ENCODE measurements at places on chromosomes 6 and 20. TPM values are rescaled to one million over a fixed set of nuclear protein-coding genes. Genes with fewer than 3 reads are reported as not detected.

CFAP206 gene
- not detected for total RNA-seq

COL11A2 gene
- total RNA-seq = 2.5 TPM

GRCh38 chr6:31041372-31041974 lies 31.2 kb downstream of the MUC22 start:
- H3K27me3 ChIP-seq = no peaks in the 10 kb centered on the region
- no peaks in the 10 kb centered on the region for H3K36me3 ChIP-seq
- H3K27ac ChIP-seq = no peak overlapping the region
- no peak overlapping the region for H3K4me3 ChIP-seq
- H3K4me1 ChIP-seq = no peaks in the 10 kb centered on the region
- no peak for DNase-seq

- no peak for DNase-seq
- H3K27ac ChIP-seq = no peak overlapping the region
- H3K4me3 ChIP-seq = no peak overlapping the region
- no peaks in the 10 kb centered on the region for H3K36me3 ChIP-seq
- H3K27me3 ChIP-seq = no peaks in the 10 kb centered on the region
Measured at GRCh38 chr6:37689381-37689780, 8.3 kb downstream of the MDGA1 start.

- H3K4me1 ChIP-seq = no peaks in the 10 kb centered on the region
- H3K27me3 ChIP-seq = no peaks in the 10 kb centered on the region
- DNase-seq = no peak
- no peaks in the 10 kb centered on the region for H3K36me3 ChIP-seq
- H3K4me3 ChIP-seq = no peak overlapping the region
- H3K27ac ChIP-seq = no peak overlapping the region
Measured at GRCh38 chr20:14422892-14423291, 85.5 kb upstream of the FLRT3 start.

TDRD6 gene
- 0.28 TPM for total RNA-seq

DNA sequence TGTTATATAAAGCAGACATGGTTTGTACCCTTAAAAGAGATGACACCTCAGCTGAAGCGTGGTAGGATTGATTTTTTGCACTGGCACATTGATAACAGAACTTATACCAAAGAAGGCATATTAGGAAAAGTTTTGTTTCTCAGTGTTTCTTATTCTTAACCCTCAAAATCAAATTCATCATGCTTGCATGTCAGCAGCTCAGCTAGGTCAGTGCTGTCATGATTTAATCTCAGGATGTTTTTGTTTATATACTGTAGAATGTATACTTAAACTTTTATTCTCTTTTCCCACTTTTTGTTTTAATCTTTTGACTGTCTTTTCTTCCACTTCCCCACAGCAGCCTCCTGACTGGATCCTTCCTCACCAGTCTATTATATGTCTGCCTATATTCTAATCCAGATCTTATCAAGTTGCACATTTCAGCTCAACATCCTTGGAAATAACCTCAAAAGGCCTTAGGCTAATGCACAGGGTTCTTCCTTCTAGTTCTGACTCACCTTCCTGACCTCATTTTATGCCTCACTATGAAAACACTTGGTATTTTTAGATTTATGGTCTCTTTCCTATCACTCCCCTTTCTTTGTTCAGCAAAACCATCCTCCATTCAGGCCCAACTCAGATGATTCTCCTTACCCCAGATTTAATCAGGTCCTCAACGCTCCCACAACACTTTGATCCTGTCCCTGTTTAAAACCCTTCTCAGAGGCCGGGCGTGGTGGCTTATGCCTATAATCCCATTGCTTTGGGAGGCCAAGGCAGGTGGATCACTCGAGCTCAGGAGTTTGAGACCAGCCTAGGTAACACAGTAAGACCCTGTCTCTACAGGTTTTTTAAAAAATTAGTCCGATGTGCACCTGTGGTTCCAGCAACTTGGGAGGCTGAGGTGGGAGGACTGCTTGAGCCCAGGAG lies 7.2 kb downstream of the HEBP2 start:
- H3K27me3 ChIP-seq = no peaks in the 10 kb centered on the region
- no peak overlapping the region for H3K4me3 ChIP-seq
- no peak for DNase-seq

DNA sequence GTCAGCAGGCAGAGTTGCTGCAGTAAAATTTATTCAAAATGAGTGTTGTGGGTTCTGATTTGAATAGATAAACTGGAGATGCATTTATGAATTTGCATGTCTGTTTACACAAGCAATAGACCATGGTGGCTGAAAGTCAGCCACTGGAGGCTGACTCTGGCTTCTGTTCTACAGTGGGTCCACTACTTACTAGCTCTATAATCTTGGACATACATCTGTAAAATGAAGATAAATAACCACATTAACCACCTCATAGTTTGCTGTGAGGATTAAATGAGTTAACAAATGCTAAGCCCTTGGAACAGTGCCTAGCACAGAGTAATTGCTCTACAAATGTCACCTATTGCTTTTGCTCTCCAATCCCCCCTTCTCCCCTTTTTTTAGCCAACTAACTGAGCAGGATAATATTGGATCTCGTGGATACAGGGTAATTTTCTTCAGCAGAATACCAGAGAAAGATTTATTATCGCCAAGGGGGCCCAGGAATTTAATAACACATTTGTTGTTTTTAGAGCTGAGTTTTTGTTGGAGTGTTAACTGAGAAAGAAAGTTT lies 1.4 kb upstream of the PM20D2 start:
- H3K27ac ChIP-seq = no peak overlapping the region
- H3K4me1 ChIP-seq = no peaks in the 10 kb centered on the region
- no peaks in the 10 kb centered on the region for H3K27me3 ChIP-seq

- no peaks in the 10 kb centered on the region for H3K36me3 ChIP-seq
- H3K4me3 ChIP-seq = no peak overlapping the region
- no peak overlapping the region for H3K27ac ChIP-seq
Measured at GRCh38 chr6:129360682-129360955, 349.4 kb downstream of the ARHGAP18 start.

- DNase-seq = no peak
- peaks cover 27% of the 10 kb centered on the region for H3K4me1 ChIP-seq
- peak overlapping the region; percentile 99 for H3K27ac ChIP-seq
- peak overlapping the region; percentile 99 for H3K4me3 ChIP-seq
- no peaks in the 10 kb centered on the region for H3K36me3 ChIP-seq
Measured at GRCh38 chr20:63519668-63520503, 679 bp upstream of the PPDPF start.

BTNL2 gene
- not detected for total RNA-seq

- no peak for DNase-seq
- no peak overlapping the region for H3K27ac ChIP-seq
- H3K4me3 ChIP-seq = no peak overlapping the region
- no peaks in the 10 kb centered on the region for H3K36me3 ChIP-seq
- H3K27me3 ChIP-seq = no peaks in the 10 kb centered on the region
- H3K4me1 ChIP-seq = no peaks in the 10 kb centered on the region
Measured at GRCh38 chr6:153705429-153705828, 333.6 kb upstream of the OPRM1 start.

DNA sequence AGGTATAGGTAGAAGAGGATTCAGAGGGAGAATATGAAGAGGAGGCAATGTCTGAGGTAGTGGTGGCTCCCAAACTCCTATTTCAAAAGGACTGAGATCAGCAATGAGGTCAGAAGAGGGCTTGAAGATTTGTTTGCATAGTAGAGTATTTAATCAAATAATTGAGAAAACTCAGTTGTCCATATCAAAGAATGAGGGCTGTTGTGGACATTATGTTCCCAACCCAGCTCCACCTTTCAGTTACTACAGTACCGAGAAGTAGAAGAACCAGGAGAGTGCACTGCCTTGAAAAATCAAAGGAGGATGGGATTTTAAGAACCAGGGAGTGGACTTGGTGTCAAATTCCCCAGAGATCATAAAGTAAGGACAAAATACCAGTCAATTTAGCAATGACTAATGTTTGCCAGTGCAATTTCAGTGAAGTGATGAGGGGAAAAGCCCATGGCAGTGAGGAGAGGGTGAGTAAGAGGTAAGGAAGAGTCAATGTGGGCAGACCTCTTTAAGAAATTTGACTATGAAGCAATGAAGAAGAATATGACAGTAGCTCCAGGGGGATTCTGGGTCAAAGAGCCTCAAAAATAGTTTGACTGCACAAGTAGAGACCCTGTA lies 382.4 kb downstream of the PKHD1 start:
- no peaks in the 10 kb centered on the region for H3K36me3 ChIP-seq
- DNase-seq = no peak
- no peaks in the 10 kb centered on the region for H3K27me3 ChIP-seq
- H3K4me3 ChIP-seq = no peak overlapping the region
- H3K4me1 ChIP-seq = no peaks in the 10 kb centered on the region
- no peak overlapping the region for H3K27ac ChIP-seq

GTPBP2 gene
- total RNA-seq = 82.3 TPM

- H3K27ac ChIP-seq = no peak overlapping the region
- no peaks in the 10 kb centered on the region for H3K36me3 ChIP-seq
- H3K27me3 ChIP-seq = no peaks in the 10 kb centered on the region
- H3K4me1 ChIP-seq = no peaks in the 10 kb centered on the region
- no peak overlapping the region for H3K4me3 ChIP-seq
- DNase-seq = no peak
Measured at GRCh38 chr20:32872266-32872665, 13.5 kb downstream of the EFCAB8 start.

- H3K27me3 ChIP-seq = no peaks in the 10 kb centered on the region
- no peak for DNase-seq
- no peak overlapping the region for H3K27ac ChIP-seq
- H3K36me3 ChIP-seq = no peaks in the 10 kb centered on the region
Measured at GRCh38 chr20:7673841-7674240, 266.4 kb downstream of the HAO1 start.

DNA sequence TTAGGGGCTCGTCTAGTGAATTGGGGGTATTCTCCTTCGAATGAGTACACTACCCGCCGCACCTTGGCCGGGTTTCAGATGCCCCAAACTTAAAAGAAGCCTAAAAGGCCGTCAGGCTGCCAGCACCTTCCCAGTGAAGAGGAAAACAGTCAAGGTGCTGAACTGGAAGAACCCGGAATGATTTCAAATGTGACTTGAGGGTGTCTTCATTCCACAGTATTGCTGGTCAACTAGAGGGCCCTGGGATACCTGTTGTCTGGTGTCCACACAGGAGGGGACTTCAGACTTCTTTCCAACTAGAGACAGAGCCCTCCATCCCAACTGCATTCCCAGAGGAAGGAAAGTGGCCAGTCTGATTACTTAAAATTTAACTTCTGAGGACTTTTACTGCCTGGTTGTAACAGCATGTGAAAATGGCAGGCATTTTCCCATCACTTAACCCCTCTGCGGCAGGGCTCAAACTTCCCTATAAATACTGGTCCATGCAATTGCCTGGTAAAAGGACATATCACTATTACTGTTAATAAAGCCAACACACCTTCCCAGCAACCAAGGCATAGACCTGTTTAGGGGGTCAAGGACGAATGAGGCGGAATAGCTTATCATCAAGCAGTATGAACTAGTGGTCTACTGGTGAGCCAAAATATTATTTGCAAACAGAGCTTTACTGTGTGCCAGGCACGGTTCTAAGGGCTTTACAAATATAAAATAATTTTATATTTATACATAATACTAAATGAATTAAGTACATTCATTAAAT lies 651 bp upstream of the SAMHD1 start:
- no peak for DNase-seq
- H3K27ac ChIP-seq = peak overlapping the region; percentile 94
- no peaks in the 10 kb centered on the region for H3K4me1 ChIP-seq
- peak overlapping the region; percentile 97 for H3K4me3 ChIP-seq

DNA sequence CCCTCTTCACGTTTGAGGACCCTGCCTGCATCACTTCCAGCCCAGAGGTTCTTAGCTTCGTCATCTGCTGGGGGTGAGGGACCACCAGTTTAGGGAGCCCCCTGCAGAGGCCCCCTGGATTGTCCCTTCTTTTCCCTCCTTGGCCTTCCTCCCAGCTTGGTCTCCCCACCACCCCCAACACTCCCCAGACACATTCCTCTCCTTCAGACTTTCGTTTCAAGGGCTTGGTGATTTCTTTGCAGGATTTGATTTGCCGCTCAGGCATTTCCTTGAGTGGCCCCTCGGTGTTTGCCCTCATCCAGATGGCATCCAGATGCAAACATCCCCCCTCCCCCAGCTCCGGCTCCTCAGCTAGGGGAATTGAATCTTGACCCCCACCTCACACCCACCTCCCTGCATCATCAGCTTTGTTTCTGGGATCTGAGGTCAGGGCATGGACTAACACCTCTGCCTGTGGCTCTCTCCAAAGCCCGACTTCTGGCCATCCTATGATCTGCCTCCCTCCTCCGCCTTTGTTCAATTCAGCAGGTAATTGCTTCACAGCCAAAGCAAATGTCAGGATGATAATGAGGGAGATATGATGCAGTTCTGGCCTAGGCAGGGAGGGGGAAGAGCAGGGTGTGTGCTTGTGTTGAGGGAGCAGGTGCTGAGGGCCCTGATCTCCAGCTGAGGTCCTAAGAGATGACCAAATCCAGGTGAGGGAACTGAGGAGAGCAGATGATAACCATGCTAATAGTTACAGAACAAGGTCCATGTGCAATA lies 141.5 kb downstream of the VEGFA start:
- no peak for DNase-seq
- no peak overlapping the region for H3K4me3 ChIP-seq
- H3K27me3 ChIP-seq = no peaks in the 10 kb centered on the region
- no peak overlapping the region for H3K27ac ChIP-seq

DNA sequence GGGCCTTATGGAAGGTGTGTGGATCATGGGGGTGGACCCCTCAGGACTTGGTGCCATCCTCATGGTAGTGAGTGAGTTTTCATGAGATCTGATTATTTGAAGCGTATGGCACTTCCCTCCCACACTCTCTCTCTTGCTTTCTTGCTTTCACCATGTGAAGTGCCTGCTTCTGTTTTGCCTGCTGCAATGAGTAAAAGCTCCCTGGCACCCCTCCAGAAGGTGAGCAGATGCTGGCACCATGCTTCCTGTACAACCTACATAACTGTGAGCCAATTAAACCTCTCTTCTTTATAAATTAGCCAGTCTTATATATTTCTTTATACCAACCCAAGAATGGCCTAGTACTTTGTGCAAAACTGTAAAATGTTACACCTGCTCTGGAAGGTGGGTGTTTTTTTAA lies 396.8 kb upstream of the HS3ST5 start:
- no peaks in the 10 kb centered on the region for H3K36me3 ChIP-seq
- H3K4me3 ChIP-seq = no peak overlapping the region
- no peaks in the 10 kb centered on the region for H3K27me3 ChIP-seq
- DNase-seq = no peak
- no peak overlapping the region for H3K27ac ChIP-seq

- no peak for DNase-seq
- H3K27ac ChIP-seq = no peak overlapping the region
- no peaks in the 10 kb centered on the region for H3K27me3 ChIP-seq
- H3K4me3 ChIP-seq = no peak overlapping the region
Measured at GRCh38 chr20:39985271-39985827, 703.7 kb downstream of the MAFB start.

GRCh38 chr6:797479-798077 lies 104.6 kb upstream of the EXOC2 start:
- H3K36me3 ChIP-seq = no peaks in the 10 kb centered on the region
- DNase-seq = no peak
- H3K4me1 ChIP-seq = no peaks in the 10 kb centered on the region
- H3K27ac ChIP-seq = no peak overlapping the region
- no peak overlapping the region for H3K4me3 ChIP-seq
- no peaks in the 10 kb centered on the region for H3K27me3 ChIP-seq

ADA gene
- 4.7 TPM for total RNA-seq

- no peaks in the 10 kb centered on the region for H3K36me3 ChIP-seq
- no peaks in the 10 kb centered on the region for H3K27me3 ChIP-seq
- no peak within 1 kb of the TSS for H3K27ac ChIP-seq
- no peak within 1 kb of the TSS for H3K4me3 ChIP-seq
- no peak for DNase-seq
Measured at GRCh38 chr6:48111143-48111506, at the start of gene PTCHD4. TSS of gene PTCHD4 (minus strand) at chr6:48111197. CDS start at chr6:48068957, 42,240 bp downstream.
